ENCODE measurements at places on chromosomes 13 and 19.

DNA sequence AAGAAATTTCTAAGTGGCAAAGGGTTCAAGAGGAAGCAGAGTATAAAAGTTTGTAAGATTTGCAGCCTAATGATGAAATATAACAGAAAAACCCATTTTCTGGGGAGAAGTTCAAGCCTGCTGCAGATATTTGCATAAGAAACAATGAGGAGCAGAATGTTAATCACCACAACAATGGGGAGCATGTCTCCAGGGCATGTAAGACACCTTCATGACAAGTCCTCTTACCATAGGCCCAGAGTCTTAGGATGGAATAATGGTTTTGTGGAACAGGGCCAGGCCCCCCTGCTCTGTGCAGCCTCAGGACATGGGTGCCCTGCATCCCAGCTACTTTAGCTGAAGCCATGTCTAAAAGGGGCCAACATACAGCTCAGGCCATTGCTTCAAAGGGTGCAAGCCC is 809.0 kb upstream of the SLITRK5 start:
- no peak for DNase-seq

- DNase-seq, result peak; percentile 37
These were observed 4.0 kb downstream of the NAPSA start for GRCh38 chr19:50361290-50362029.

- no peak for DNase-seq
These were observed 58.8 kb upstream of the ABCC4 start for GRCh38 chr13:95360052-95360451.

GRCh38 chr13:37273836-37274235 is 168.4 kb upstream of the CSNK1A1L start:
- DNase-seq, result no peak

DNA sequence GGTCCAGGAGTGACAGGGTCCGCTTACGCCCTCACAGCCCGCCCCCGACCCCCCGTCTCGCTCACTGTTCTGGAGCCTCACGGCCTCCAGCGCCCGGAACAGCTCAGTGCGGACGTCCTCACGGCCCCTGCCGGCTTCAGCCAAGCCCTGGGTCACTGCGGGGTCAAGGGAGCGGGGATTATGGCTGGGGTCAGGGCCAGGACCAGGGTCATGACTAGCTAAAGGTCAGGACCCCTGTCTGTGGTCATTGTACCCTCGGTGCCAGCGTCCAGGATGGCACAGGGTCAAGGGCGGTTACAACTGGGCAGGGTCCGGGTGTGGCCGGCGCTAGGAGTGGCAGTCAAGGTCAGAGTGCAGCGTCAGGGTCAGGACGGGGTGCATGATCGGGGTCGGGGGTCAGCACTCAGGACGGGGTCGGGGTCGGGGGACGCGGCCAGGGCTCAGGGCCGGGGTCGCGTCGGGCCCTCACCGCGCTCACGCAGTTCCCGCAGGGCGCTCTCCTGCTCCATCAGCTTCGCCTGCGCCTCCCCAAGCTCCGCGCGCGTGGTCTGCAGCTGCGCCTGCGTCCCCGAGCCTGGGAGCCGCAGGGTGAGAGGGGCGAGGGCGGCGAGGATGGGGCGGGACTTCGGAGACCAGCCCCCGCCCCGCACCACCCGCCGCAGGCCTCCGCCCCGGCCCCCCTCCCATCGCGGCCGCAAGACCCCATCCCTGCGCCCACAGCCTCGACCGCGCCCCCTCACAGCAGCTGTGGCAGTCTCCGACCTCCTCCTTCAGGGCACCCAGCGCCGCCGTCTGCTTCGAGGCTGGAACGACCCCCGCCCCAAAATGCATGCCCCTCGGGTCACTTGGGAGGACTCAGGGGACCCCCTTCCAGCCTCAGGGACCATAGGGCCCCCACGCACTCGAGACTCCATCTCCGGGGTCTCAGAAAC is 1.4 kb downstream of the CLEC4G start:
- no peak for DNase-seq

GRCh38 chr19:50646074-50646807 is 3.0 kb upstream of the C19orf81 start:
- no peak for DNase-seq

DNA sequence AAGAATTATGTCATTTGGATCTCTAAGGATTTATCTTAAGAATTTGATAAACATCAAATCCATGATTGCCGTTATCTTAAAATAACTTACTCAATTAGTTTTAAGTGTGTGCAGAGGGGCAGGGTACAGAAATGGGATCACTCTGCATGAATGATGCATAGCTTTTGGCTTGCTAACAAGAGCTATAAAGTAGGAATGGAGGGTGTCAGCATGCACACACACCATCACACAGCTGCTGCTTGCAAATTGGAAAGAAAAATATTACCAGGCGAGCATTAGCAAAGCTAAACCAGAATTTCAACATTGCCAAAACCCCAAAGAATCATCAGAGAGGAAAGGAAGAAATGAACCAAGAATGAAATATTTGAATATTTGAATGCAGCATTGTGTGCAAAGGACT is 580.6 kb downstream of the LMO7 start:
- DNase-seq, result no peak

DNA sequence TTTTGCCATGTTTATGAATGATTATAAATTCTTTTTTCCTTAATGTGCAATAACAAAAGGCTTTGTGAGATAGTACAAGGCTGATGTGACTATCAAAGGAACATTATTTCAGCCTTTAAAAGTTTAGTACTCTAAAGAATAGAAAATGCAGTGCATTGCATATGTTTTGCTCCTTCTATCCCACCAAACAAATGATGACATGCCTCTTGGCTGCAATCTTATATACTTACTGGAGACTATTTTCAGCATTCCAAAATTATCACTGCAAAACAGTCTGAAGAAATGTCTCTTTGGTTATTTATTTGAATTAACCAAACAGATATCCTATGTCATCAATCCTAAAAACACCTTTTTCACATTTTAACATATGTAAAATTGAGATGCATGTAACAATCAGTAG is 776.5 kb upstream of the SPRY2 start:
- no peak for DNase-seq

DNA sequence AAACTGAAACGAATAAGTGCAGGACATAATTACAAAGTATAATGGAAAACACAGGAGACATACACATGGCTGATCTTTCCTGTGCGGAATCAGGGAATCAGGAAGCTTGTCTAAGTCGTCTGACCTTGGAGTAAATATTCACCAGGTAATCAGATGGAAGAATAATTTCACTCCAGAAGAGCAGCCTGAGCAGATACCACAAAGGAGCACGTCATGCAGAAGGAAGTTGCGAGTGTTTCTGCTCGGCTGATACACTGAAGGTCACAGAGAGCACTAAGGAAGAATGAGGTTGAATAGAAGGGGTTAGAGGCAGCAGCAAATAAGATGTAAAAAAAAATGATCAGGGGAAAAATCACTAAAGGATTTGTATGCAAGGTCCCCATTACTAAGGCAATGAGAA is 122.3 kb upstream of the GPC6 start:
- DNase-seq, result no peak

- DNase-seq, result no peak
These were observed 362.2 kb upstream of the PCDH20 start for GRCh38 chr13:61777899-61778298.

GRCh38 chr19:45952686-45953505 is 20.8 kb downstream of the NOVA2 start:
- peak; percentile 32 for DNase-seq

DNA sequence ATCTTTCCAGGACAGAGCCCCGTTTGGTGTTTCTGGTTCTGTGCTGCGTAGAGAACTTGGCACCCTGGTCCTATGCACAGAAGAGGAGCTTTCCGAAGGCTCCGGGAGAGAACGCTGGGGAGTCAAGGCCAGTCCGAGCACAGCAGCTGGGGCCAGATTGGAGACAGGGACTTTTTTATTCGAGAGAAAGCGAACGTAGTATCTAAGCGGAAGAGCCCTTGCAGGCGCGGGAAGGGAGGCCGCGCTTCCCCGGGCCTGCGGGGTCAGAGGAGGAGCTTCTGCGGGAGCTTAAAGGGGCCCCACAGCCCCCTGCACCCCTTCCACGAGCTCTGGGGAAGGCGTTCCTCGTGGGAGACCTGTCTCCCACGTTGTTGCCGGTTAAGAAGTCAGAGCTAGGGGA is 48.6 kb upstream of the ARHGEF7 start:
- DNase-seq, result no peak

DNA sequence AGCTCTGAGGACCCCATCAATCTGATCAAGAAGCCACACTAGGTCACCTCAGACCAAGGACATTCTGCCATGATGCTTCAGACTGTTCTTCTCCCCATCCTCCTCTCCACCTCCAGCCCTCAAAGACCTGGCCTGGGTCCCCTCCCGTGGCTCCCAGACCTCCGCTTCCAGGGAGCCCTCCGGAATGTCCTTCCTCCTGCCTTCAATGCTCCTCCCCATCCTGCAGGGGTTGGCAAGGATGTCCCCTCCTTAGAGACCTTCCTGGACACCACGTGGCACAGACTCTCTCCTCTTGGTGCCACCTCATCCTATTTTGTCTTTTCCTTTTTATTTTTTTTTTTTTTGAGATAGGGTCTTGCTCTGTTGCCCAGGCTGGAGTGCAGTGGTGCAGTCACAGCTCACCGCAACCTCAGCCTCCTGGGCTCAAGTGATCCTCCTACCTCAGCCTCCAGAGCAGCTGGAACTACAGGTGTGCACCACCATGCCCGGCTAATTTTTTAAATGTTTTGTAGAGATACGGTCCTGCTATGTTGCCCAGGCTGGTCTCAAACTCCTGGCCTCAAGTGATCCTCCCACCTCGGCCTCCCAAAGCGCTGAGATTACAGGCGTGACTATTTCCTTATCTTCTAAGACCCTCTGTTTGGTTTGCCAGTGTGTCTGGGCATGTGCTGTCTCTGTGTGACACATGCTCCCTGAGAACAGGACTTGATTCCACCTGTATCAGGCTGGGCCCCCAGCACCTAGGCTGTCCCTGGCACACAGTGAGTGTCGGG is 84.9 kb downstream of the GNG7 start:
- no peak for DNase-seq

GRCh38 chr19:56664511-56664910 is 7.0 kb downstream of the ZNF835 start:
- DNase-seq, result no peak

DNA sequence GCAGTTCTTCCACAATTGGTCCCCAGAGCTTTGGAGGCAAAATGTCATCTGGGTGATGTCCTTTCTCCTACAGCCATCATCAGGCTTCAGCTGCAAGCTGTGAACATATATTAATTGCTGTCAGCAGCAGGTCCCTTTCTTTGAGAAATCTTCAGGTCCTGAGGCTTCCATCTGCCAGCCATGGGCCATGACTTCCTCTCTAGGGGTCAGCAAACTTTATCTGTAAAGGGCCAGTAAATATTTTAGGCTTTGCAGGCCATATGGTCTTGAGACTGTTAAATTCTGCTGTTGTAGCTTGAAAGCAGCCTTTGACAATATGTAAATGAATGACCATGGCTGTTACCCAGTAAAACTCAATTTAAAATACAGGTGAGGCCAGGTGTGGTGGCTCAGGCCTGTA is 27.1 kb downstream of the SERP2 start:
- no peak for DNase-seq

- DNase-seq, result no peak
These were observed 97.6 kb upstream of the MIR17HG start for GRCh38 chr13:91249861-91250260.

GRCh38 chr13:80877209-80877943 is 536.5 kb upstream of the SPRY2 start:
- no peak for DNase-seq

DNA sequence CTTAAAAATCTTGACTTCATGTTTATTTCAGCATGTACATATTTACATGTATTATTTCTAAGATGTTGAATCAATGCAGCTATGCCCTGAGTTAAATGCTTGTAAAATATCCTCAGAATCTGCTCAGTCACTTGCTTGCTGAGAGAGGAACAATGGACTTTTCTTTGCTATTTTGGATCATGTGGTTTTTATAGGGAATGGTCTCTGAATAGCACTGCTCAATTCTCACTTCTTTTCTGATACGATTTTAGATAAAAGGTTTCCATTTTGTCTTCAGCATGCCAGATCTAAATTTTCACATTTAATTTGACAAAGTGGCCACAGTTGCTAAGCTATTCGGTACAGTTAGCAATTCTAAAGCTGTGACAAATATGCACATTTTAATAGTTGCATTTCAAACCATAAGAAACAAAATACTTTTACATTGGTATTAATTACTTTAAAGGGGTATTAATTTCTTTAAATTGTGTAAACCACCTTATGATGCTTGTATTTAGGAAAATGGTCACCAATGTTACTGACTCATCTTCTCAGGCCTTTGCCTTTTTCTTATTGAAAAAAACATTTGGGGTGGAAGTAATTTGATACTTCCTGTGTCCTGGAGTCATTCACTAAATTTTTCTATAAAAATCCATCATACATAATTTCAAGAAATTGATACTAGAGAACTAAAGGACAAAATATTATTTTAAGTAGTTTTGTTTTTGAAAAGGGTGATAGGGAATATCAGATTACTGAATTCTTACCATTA is 113.5 kb downstream of the MYO16 start:
- DNase-seq, result no peak

- no peak for DNase-seq
These were observed 11.3 kb downstream of the LSM4 start for GRCh38 chr19:18311502-18312091.

DNA sequence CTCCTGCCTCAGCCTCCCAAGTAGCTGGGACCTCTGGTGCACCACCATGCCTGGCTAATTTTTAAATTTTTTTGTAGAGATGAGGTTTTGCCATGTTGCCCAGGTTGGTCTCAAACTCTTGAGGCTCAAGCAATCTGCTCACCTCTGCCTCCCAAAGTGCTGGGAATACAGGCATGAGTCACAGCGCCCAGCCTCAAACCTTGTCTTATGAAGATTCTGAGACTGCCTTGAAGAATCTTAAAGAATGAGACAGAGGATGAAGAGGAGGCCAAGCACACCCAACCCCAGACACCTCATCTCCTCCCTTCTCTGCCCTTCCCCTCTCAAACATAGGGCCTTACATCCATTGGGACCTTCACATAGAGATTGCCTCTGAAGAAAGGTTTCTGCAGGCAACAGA is 179.7 kb downstream of the ABCC4 start:
- no peak for DNase-seq

DNA sequence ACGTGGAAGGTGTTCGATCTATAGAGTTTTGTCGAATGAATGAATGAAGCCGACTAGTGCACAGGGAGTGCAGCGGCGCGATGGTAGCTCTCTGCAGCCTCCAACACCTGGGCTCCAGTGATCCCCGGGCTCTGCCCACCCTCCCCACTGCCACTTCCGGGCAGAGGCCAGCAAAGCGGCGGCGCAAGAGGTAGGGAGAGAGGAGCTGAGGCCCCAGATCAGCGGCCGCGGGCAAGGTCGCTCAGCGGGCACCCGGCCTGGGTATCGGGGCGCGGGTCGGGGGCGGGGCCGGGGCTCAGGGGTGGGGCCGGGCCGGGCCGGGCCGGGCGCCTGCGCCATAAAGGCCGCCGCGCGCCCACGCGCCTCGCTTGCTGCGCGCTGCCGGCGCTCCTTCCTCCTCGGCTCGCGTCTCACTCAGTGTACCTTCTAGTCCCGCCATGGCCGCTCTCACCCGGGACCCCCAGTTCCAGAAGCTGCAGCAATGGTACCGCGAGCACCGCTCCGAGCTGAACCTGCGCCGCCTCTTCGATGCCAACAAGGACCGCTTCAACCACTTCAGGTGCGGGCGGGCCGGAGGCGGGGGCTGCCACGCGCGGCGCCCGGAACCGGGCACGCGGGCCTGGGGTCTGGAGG is at the start of gene GPI:
TSS of gene GPI (plus strand) at position 367 of the 633 bp plus-strand sequence. CDS start at position 438, 71 bp downstream.
- peak; percentile 72 for DNase-seq
